ENCODE measurements at places on chromosomes 3 and 15.

DNA sequence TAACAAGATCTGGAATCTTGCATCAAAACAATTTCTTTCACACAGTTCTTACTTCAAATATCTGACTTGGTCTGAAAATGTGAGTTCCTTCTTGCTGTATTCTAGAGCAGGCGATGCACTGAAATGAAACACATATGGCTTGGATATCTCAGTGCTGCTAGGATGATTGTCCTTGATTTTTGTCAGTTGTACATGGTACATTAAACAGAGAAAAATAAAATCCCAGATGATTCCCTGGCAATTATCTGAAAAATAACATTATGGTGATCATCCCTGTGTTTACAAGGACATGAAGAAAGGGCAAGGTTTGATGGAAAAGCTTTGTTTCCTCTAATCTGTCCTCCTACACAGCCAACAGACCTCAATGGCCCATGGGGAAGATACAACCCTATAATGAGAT lies 10.6 kb downstream of the LMCD1 start:
- no peak for DNase-seq

- DNase-seq: no peak
These were observed 133.3 kb upstream of the MEF2A start for GRCh38 chr15:99432271-99433025.

GRCh38 chr15:95988574-95988887 lies 342.0 kb upstream of the NR2F2 start:
- DNase-seq: no peak

- DNase-seq: no peak
These were observed 7.8 kb downstream of the SETMAR start for GRCh38 chr3:4310971-4311370.

- no peak for DNase-seq
These were observed 33.7 kb downstream of the RTP4 start for GRCh38 chr3:187401856-187402255.

DNA sequence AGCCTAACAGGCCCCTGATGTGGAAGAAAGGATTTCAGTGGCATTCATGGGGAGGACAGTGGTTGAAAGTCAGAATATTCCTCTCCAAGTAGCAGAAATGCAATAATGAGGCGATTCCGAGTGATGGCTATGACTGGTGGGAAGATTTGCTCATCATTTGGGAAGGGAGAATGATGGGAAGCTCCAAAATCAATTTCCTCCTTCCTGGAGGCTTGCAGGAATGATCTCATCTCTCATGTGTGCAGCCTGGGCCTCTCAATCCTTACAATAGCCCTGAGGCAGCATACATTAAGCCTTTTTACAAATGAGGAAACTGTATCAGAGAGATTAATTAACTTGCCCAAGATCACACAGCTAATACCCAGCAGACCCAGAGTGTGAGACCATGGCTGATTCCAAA lies 58.7 kb downstream of the BOC start:
- no peak for DNase-seq

DNA sequence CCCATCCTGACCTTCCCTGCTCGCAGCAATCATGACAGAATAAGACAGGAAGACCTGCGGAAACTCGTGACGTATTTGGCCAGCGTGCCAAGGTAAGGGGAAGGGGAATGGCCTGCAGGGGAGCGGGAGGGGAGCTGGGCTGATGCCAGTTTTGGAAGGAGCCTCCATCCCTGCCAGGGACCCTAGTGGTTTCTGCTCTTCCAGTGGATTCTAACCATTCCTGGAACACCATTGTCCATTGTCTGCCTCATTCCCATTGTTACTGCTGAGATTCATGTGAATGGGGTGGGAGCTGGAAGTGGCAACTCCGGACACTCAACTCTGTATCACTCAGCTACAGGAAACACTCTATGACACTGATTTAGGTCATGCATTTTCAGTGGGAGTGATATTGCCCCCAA lies 242.9 kb upstream of the ROPN1 start:
- no peak for DNase-seq

DNA sequence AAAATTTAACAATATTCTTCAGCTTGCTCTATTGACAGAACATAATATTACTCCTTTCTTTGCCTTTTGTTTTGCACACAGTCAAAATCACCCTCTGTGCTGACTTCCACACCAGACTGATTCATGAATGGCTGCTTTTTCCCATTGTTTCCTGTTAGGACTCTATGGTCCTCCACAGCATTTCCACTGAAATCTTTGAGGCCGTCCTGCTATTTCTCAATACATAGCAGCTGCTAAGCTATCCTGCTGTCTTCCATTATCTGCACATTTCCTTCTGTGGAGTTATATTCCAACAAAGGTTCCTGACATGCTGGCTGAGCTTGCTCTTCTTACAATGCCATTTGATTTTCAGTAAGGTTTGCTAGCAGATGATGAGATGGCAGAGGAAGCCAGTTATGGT lies 153.3 kb downstream of the EPHA3 start:
- no peak for DNase-seq

DNA sequence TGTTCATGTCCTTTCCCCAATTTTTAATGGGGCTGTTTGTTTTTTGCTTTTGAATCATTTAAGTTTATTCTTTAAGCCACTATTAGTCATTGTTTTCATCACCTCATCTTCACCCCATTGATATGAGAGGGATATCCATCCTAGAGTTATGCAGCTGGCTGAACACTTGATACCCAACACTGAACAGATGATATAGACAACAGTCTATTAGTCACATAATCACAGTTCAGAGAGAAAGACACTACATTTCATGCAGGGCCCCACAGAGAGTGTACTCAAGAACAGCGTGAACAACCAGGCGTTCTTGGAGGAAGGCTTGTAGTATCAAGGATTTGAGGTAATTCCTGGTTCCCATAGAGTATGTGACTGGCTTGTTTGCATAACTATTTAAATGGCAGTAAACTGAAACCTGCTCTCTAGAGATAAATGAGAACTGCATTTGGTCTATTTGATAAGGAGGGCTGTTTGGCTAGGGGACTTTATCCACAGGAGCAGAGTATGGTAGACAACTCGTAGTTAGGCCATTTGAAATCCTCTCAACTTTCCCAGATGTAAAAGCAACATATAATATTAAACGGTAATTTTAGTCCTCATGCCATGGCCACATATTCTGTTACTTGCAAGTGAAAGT lies 618.7 kb downstream of the SI start:
- DNase-seq: no peak

- no peak for DNase-seq
These were observed 5.7 kb upstream of the GANC start for GRCh38 chr15:42267286-42267685.
